ENCODE measurements at places on chromosomes 4 and X. TPM values are rescaled to one million over a fixed set of nuclear protein-coding genes. Genes with fewer than 3 reads are reported as not detected.

DNA sequence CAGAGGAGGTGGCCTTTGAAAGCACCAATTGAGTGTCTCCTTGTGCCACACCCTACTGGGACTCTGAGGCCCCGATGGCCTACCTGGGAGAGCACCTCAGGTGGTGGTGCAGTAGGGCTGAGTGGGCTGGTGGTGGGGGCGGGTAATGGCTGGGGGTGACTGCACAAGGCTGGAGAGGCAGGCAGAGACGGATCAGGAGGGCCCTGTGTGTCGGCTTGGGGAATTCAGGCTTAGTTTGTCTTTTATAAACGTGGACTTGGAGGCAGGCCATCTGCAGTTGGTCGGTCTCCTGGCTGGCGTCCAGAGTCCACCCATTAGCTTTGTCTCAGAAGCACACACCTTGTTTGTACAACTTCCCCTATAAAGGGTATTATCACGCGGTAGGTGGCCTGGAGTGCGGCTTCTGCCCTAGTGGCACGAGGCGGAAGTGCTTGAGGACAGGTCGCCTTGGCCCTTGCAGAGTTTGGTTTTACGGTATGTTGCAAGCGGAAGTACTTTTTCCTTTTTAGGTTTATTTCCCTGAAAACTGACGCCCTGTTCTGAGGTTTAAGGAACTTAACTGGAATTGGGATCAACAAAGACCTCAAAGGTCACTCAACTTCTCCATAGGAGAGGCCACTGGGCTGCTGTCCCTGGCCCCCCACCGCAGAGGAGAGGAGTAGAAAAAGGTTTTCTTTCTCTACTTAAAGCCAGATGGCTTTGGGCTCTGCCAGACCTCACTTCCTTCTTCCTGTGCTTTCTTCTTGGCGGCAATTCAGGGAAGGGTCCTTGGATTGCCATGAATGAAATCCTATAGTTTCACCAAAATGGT is 8.0 kb downstream of the TBC1D14 start:
- peak; percentile 55 for DNase-seq

DNA sequence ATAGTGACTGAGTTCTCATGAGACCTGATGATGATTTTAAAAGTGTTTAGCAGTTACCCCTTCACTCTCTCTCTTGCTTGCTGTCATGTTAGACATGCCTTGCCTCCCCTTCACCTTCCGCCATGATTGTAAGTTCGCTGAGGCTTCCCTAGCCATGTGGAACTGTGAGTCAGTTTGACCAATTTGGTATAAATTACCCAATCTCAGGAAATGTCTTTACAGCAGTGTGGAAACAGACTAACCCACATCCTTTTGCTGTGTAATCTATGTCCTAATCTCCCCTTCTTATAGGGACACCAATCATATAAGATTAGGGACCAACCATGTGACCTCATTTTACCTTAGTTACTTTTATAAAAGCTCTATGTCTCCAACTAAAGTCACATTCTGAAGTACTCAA is 677.8 kb downstream of the ADGRL3 start:
- DNase-seq = no peak

GRCh38 chr4:140003876-140004548 is 150.0 kb downstream of the MAML3 start:
- no peak for DNase-seq

GRCh38 chrX:130120746-130121504 is 10.6 kb upstream of the ELF4 start:
- peak; percentile 75 for DNase-seq

DNA sequence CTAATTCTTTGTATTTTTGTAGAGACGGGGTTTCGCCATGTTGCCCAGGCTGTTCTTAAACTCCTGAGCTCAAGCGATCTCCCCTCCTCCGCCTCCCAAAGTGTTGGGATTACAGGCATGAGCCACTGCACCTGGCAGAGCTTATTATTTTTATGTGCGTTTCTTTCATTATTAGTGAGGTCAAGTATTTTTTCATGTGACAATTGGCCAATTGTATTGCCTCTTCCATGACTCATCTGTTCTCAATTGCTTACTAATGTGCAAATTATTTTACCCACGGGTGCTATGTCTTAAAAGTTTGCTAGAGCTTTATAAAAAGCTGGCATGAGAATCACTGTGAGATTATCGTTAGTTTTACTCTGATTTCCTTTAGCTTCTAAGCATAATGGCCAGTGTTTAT is 13.0 kb upstream of the ARX start:
- DNase-seq = no peak

DNA sequence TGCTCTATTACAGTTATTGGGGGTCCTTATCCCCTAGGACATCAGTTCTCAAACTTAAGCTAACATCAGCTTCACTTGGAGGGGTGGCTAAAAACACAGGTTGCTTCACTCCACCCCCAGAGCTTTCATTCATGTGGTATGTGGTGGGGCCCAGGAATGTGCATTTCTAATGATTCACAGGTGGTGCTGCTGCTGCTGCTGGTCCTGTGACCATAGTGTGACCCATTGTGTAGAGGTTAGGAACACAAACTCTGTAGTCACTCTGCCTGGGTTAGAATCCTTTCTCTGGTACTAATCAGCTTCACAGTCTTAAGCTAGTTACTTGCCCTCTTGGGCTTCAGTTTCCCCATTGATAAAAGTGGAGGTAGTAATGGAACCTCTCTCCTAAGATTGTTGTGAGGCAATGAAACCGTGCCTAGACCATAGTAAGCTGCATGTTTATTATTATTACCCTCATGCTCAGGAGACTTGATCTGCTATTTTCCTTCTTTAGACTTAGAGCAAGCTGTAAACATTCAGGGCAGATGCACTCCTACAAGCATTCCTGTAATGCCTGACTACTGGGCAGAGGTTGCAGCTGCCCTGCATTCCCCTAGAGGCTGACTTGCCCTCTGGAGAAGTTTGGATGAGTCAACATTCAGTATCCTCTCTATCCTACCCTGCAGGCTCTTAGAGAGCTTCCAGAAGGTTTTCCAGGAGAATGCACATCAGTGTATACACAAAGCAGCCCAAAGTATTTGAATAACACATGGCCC is 94.1 kb upstream of the ACSL4 start:
- DNase-seq = no peak

GRCh38 chr4:36549252-36549651 is 267.8 kb downstream of the DTHD1 start:
- no peak for DNase-seq

DNA sequence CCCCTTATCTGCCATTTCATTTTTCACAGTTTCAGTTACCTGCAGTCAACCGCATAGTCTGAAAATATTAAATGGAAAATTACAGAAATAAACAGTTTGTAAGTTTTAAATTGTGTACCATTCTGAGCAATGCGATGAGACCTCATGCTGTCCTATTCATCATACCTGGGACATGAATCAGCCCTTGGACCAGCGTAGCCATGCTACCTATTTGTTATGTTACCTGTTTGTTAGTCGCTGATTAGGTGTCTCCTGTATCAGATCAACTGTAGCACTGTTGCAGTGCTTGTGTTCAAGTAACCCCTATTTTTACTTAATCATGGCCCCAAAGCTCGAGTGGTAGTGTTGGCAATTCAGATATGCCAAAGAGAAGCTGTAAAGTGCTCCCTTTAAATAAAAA is 492.2 kb upstream of the AADAT start:
- no peak for DNase-seq

DNA sequence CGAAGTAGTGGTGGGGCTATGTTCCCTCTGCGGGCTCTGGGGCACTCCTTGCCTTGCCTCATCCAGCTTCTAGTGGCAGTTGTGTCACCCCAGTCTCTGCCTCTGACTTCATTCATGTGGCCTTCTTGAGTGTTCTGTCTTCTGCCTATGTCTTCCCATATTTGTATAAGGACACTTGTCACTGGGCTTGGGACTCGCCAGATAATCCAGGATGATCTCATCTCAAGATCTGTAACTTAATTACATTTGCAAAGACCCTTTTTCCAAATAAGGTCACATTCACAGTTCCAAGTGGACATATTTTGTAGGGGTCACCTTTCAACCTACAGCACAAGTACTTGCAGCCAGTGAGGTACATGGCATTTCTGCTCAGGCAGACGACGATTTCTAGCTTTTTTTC is 30.3 kb upstream of the CLDN24 start:
- no peak for DNase-seq

Gene GEMIN8
- total RNA-seq = 17.7 TPM

- peak; percentile 62 for DNase-seq
These were observed at the start of gene NDST3 for GRCh38 chr4:118034053-118034785. TSS of gene NDST3 (plus strand) at chr4:118034486. CDS start at chr4:118053911, 19,425 bp downstream.

GRCh38 chrX:114581528-114582263 is 2.2 kb upstream of the HTR2C start:
- DNase-seq = no peak

Gene ENPEP
- not detected for total RNA-seq

DNA sequence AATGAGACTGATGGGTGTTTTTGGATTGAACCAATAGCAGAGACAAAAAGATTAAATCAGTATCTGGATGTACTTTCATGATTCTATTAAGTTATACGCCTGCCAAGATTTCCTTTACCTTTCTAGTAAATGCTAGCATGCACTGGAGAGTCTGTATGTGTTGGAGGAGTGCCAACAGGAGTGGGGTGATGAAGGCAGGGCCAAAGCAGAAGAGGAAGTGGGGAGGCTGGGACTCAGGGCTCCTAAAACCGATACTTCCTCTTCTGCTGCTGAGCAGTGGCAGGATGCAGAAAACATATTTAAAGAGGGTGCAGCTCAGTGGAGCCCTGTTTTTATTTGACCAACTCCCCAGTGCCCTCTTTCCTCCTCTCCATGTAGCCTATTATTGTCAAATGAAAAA is 5.6 kb downstream of the CYSLTR1 start:
- no peak for DNase-seq

DNA sequence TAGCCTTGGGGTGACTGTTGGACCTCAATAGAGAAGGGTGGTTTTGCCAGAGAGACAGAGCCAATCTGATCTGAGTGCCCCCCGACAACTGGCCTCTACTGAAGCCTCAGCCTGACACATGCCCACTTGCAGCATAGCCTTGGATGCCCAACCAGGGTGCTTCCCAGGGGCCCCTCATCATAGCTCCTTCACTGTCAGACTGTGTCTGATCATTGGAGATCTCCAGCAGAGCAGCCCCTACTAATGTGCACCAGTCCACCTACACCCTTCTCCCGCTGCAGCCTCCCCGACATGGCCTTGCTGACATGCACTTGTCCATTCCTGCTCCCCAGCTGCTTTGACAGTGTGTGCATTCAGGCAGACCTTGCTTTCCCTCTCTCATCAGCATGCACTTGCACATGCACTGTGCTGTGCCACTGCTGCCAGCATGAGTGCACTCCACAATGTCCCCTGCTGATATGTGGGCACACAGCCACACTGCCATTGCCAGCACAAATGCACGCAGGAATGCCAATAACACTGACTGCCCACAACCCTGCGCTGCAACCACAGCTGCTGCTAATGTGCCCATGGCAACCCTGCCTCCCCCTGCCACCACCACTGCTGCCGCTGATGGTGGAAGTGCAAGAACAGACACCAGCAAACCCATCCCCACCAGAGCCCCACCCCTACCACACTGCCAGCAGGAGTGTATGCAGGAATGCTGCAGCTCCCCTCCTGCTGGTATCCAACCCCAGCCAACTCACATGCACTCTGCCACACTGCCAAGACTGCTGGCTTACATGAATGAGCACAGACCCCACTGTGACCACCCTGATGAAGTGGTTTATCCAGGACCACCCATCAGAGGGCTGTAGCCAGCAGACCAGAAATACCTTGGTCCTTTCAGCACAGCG is 68.1 kb upstream of the ZMAT1 start:
- DNase-seq = no peak

GRCh38 chr4:57074744-57075143 is 35.4 kb downstream of the IGFBP7 start:
- DNase-seq = no peak

DNA sequence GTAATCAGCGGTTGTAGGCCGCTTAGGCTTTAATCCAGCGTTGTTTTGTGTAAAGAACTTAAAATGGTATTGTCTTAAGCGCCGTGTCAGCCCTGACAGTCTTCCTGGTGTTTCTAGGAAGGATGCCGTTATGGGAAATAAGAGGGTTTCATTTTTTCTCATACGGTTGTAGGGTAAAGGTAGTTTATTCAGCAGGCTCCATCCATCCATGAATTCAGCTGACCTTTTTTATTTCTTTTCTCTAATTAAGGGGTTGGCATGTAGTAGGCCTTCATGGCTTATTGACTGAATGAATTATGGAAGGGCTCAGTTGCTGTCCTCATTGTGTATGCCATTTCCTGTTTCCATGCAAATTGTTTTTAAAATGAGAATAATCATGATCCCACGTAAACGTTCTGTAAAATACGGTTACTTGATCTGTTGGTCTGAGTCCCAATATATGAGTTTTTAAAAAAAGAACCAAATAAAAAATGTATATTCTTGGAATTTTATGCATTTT is 693 bp downstream of the OCIAD1 start:
- DNase-seq = peak; percentile 52

DNA sequence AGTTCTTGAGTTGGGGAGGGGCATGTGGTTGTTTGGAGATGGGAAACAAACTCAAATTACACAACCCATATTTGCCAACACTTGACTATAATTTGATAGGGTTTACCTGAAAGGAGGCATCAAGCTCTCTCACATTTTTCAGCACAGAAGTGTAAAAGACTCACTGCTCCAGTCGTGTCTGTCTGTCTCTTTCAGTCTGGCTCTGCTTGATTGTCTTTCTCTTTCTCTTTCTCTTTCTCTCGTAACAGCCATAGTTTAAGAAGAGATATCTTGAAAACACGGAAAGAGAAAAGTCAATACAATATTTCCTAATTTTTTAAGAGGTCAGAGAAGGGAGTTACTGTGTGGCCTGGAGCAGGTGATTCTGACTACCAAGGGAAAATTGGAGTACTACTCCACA is 413.6 kb upstream of the CXorf51A start:
- DNase-seq = no peak

DNA sequence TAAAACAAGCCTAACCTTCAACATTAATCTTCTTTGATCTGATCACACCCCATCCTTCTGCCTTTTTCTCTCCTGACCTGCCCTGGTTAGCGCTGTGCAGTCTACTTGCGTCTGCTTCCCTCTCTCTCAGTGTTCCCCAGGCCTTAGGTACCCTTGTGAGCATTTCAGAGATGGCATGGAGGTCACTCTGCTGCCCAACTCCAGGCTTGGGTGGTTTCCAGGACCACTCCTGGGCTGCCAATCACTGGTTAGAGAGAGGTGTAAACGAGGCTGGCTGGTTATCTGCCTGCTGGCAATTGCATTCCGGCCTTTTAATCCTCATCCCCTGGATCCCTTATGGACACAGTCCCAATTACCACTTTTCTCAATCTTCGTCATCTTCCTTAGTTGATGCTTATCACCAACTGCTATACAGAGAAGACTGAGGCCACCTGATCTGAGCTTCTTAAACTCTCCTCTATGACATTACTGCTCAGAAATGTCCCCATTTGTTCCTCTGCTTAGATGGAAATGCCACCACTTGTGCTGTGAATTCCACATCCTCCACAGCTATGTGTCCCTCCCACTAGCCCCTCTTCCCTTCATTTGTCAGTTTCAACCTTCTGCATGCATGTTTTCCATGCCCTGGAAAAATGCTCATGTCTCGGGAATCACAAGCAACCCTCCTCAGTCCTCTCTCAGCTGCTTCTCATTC is 29.0 kb upstream of the BCLAF3 start:
- no peak for DNase-seq

Gene ADGRG2
- total RNA-seq = not detected

GRCh38 chrX:104564921-104565703 is 887 bp upstream of the IL1RAPL2 start:
- DNase-seq = no peak

All from endothelial cell of umbilical vein (primary cell).